ENCODE measurements at places on chromosomes 1 and 21.

DNA sequence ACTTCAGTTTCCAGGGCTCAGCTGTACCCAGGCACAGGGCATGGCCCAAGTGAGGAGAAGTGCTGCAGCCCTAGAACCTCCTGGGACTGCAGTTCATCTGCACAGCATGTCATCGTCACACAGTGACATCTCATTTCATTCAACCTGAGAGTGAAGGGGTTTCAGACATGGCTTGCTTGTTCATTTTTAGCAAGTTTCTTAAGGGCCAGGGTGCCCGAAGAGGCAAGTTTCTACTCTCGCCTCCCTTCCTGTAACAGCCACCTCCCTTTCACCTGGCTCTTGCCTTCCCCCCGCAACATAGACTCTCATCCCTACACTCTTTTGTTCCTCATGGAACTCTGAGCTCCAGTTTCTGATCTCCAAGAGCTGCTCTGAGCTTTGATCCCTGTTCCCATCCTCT is 108.1 kb downstream of the C1orf21 start:
- no peak overlapping the region for H3K4me3 ChIP-seq
- H3K27ac ChIP-seq, result no peak overlapping the region
- no peak for DNase-seq
- no peaks in the 10 kb centered on the region for H3K36me3 ChIP-seq
- no peaks in the 10 kb centered on the region for H3K27me3 ChIP-seq
- H3K4me1 ChIP-seq, result peaks cover 19% of the 10 kb centered on the region

DNA sequence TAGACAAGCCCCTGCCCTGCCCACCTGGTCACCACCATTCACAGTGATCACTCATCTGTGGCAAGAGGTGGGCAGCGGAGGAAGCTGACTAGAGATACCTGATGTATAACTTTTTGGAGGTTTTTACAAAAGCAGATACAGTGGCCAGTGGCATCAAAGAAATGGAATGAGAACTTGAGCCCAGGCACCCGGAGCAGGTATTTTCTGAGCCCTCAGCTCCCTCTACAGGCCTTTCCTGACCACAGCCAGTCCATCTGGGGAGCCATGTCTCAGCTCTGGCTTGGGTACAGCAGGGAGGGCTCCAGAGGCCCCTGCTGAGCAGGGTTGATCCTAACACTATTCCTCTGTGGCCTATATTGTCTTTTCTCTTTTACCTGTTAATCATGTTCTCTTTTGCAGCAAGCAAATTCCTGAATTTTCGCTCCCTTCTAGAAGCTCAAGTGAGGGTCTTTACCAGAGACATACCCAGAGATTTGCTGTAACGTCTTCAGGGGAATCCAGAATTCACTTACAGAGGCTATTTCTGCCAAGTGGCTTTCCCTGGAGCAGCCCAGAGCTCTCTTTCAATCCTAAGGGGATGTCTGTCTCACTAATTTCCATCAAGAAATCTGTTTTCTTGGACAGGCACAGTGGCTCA is 27.3 kb downstream of the GPR157 start:
- H3K27me3 ChIP-seq, result no peaks in the 10 kb centered on the region
- H3K36me3 ChIP-seq, result peaks cover 16% of the 10 kb centered on the region
- H3K4me3 ChIP-seq, result no peak overlapping the region
- H3K27ac ChIP-seq, result peak overlapping the region; percentile 52
- no peaks in the 10 kb centered on the region for H3K4me1 ChIP-seq

- no peak overlapping the region for H3K27ac ChIP-seq
- H3K36me3 ChIP-seq, result no peaks in the 10 kb centered on the region
- H3K27me3 ChIP-seq, result no peaks in the 10 kb centered on the region
These were observed 3.2 kb upstream of the PAQR7 start for GRCh38 chr1:25878690-25879089.

DNA sequence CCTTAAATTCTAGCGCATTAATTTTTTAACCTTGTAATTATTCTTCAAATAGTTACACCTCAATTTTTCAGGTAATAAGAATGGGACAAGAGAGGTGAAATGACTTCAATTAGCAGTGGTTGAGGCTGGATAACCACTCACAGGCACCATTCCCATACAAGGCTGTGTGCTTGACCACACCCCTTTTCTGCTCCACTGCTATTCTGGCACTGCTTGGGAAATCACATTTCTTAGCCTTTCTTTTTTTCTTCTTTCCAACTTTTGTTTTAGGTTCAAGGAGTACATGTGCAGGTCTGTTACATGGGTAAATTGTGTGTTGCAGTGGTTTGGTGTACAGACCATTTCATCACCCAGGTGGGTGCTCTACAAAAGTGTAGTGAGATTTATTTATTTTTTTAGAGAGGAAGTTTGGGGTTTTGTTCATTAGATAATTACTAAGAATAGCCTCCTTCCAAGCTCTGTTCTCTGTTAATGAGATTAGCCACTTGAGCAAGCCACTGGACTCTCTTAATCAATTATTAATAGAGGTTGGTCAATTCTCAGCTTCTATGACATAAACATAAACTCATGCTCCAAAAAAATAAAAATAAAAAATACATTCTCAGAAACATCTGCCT is 14.4 kb downstream of the ILDR2 start:
- H3K4me3 ChIP-seq, result no peak overlapping the region
- no peak for DNase-seq
- H3K27ac ChIP-seq, result no peak overlapping the region
- H3K36me3 ChIP-seq, result no peaks in the 10 kb centered on the region
- peaks cover 6% of the 10 kb centered on the region for H3K4me1 ChIP-seq

- no peaks in the 10 kb centered on the region for H3K4me1 ChIP-seq
- peaks cover 10% of the 10 kb centered on the region for H3K36me3 ChIP-seq
- H3K27me3 ChIP-seq, result no peaks in the 10 kb centered on the region
- H3K27ac ChIP-seq, result no peak overlapping the region
- DNase-seq, result no peak
- H3K4me3 ChIP-seq, result no peak overlapping the region
These were observed 50.4 kb upstream of the KIAA1614 start for GRCh38 chr1:180862305-180862704.

DNA sequence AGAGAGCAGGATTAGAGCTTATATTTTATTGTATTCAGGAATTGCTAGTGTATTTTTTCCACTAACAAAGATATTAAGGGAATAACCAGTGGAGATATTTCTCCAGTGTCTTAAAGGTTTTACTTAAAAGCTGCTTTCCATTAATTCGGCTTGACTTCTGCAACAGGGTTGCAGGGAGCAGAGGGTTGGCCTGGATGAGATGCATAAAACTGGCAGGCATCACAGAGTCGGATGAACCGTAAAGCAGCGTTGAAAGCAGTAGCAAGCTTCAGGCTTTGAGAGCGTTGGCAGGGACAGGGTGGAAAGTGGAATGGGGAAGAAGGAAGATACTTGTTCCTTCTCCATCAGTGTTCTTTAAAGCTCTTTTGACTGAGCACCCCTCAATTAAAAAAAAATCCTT is 237.2 kb downstream of the LMO4 start:
- no peak overlapping the region for H3K27ac ChIP-seq
- no peaks in the 10 kb centered on the region for H3K27me3 ChIP-seq
- no peak for DNase-seq
- H3K4me1 ChIP-seq, result peaks cover under 1% of the 10 kb centered on the region
